Activated naive CD8-positive, alpha-beta T cell treated with anti-CD3 and anti-CD28 coated beads, Interleukin-2, amount 50 U/mL, for 16 hours (primary cell): ENCODE measurements at places on chromosomes 3 and 15.

- no peak for DNase-seq
Observed at GRCh38 chr15:77266708-77267386, 153.1 kb downstream of the PEAK1 start.

- DNase-seq: no peak
Observed at GRCh38 chr15:48315041-48315440, 16.2 kb upstream of the DUT start.

- DNase-seq: no peak
Observed at GRCh38 chr3:178480274-178480673, 56.0 kb upstream of the KCNMB2 start.

GRCh38 chr3:150747886-150748683 is 14.9 kb downstream of the SIAH2 start:
- no peak for DNase-seq

- DNase-seq: no peak
Observed at GRCh38 chr3:179460260-179460659, 9.0 kb upstream of the GNB4 start.
